ENCODE measurements at places on chromosomes 2 and 18.

GRCh38 chr2:187466129-187466792, 18.2 kb upstream of the CALCRL start:
- DNase-seq, result no peak

GRCh38 chr2:88669482-88670214, 21.8 kb upstream of the RPIA start:
- DNase-seq, result no peak

GRCh38 chr2:8457092-8457481, 224.8 kb upstream of the ID2 start:
- DNase-seq, result no peak

- DNase-seq, result no peak
Measured at GRCh38 chr2:216574046-216574445, 59.2 kb upstream of the IGFBP2 start.

DNA sequence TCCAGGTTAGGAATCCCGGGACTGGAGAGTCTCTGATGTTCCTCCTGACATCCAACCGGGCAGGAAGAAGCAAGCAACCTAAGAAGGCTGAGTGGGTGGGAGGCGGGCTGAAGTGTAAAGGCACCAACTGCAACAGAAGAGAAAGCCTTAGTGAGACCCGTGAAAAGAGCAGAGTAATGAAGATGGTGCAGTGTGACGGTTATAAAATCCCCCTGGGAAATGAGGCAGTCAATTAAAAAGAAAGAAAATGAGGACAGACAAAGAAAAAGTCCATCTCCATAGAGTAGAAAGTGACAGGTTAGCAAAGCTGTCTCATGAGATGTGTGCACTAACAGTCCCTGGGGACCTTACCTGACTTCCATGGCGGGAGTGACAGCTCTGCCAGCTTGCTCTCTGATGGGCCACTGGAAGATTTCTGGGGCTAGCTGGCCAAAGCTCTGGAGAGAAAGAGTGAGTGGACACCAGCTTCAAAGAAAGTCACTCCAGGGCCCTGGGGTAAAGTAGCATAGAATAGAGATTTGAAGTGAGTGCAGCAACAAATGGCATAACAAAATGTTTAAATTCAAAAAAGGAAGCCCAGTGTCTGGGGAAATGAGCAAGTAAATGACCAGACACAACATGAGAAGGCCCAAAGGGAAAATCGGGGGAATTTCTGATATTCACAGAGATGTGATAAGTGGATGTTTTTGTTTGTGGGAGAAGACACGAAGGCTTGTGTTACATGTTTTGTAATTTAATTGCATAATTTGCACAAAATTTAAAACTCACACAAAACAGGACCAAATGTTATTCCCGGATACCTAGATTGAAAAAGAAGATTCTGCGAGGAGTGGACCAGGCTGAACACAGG, 44.1 kb upstream of the IGFBP2 start:
- no peak for DNase-seq

DNA sequence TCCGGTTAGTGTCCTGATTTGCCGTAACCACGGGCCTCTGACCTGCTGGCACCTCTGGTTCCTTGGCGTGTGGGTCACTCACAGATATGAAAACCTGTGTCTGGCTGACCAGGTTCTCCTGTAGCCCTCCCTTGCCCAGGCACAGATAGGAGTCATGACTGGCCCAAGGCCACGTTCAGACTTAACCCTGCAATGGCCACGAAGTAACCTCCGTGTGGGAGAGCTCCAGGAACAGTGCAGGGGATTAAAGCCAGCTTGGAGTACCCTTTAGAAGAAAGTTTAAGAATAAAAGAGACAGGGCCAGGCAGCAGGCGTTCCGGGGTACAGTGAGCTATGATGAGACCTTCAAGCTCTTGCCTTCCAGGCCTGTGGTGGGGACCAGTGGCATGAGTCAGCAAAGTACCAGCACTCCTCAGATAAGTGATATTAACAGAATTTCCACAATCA, 25.5 kb downstream of the CENPO start:
- DNase-seq, result no peak

- DNase-seq, result no peak
Measured at GRCh38 chr18:58590839-58591238, 38.1 kb downstream of the ALPK2 start.

DNA sequence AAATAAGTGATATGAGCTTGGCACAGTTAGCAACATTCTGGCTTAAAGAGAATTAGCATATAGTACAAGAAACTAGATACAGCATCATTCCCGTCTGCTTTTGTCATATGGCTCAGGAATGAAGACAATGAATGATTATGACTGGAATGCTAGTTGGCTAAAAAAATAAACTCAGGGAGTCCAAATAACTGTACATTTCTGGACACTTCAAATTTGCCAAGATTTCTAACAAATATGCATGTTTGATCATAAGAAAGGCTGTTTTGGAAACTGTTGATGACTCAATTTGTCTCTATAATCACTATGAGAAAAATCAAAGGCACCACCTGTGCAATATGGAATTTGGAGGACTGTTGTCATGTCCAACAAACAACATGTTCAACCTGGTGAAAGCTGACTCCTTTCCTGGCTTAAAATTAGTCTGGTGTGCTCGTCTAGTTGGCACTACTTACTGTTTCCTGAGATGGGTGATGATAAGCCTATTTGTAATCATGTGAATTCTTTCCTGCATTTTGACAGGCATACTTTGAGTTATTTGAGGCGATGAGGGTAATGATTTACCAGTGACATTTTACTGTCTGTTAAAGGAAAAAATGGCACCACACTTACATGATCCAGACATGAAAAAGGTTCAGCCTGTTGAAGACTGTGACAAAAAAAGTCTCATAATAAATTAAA, 133.9 kb upstream of the CDH20 start:
- no peak for DNase-seq

- no peak for DNase-seq
Measured at GRCh38 chr2:214135966-214136365, 274.9 kb upstream of the VWC2L start.

DNA sequence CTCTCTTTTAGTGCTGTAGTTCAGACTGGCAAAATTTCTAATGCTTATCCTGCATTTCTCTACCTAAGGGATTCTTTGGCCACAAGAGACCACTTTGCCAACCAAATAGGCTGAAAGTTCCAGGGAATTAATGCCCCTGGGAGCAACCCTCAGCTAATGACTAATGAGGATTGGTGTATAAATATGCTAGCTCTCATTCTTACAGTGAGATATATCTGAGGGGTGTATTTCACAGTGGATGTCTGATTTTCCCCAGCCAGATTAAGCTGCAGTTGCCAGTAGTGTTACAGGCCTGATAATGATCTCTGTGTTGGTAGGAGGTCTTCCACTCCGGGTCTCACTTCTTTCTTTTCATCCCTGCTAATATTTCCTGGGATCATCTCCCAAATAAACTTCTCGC, 90.4 kb downstream of the GULP1 start:
- DNase-seq, result no peak

DNA sequence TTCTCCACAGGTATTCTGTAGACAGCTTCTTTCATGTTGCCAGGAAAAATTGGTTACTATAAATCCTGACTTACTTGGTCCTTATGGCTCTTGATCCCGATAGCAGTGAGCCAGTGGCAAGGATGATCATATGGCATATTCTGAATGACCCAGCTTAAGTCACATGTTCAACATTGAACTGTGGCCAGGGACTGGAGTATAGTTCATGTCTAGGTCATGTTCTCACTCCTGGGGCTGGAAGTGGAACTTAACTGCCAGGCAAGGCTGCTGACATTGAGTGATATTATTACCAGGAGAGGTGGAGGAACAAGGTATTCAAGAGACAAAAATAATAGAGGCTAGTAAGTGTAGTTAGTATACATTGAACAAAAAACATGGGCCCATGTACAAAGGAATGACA, 26.2 kb downstream of the R3HDM1 start:
- DNase-seq, result no peak

- DNase-seq, result no peak
Measured at GRCh38 chr2:37838541-37839167, 86.4 kb upstream of the RMDN2 start.

- no peak for DNase-seq
Measured at GRCh38 chr2:219272995-219273394, 6.2 kb upstream of the DNAJB2 start.

DNA sequence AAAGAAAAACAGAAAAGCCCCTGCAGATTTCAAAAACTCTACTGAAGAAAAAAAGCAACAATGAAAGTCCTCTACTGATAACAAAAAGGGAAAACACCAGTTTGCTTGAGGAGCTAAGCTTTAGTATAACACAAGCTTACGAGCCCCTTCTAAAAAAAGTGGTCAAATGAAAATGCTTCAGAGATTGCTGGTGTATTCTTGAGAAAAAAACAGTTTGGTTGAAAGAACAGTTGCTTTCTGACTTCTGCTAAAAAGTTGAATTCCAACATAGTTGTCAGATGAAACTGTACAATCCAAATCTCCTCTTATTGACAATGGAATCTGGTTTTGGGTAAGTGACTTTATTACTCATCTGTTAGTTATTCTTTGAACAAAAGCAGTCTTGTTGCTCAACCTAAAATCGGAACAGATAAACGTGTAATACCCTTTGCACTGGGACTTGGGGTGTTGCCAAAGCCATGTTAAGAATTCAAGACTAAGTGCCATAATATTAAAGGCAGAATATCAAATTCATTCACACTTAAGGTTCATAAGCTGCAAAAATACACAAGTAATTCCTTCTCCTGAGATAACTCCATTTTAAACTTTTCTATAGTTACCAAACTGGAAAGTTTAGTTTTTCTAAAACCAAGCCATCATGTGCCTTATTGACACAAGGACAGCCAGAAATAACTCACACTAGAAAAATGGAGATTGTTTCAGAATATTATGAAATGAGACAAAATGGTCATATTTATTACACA, 45.3 kb upstream of the SPAG16 start:
- no peak for DNase-seq

DNA sequence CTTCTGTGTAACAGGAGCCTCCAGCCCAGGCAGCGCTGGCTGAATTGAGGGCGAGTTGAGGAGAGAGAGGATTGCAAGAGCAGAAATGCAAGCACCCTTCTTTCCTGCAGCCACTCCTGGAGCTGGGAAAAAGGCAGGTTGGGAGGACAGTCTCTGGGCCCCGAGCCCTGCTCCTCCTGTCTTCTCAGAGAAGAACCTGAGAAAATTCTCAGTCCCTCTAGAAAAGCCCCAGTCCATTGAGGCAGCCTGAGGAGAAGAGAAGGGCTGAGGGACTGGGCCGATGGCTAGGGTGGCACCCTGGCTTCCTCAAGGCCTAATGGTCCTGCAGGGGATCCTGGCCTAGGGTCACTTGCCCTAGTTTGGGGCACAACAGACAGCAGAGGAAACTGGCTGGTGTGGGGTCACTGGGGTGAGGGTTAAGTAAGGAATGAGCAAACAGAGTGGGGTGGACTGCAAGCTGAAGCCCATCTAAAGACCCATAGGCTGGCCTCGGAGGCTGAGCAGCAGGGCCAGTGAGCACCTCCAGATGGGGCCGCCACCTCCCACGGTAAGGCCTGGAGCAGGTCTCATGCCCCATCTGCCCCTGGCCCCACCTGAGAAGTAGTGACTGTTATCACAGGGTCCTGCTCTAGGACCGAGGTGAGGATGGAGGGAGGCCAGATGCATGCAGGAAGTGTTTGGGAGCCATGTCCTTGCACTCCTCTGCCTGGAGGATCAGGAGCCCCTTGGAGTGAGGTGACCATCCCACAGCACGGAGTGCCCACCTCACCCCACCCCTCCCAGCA, 12.4 kb downstream of the CIB4 start:
- DNase-seq, result no peak

Data from central memory CD8-positive, alpha-beta T cell (primary cell).